Activated naive CD4-positive, alpha-beta T cell treated with anti-CD3 and anti-CD28 coated beads, Interleukin-2, amount 10 ng/mL, durations not matched to agents 5 hours and 36 hours (primary cell): ENCODE measurements at places on chromosomes 11 and 22. TPM values are rescaled to one million over a fixed set of nuclear protein-coding genes. Genes with fewer than 3 reads are reported as not detected.

Gene SLC22A8
- total RNA-seq, result not detected

Gene SAA2
- not detected for total RNA-seq

Gene OR56A1
- total RNA-seq, result not detected

Gene TRPM5
- 0.05 TPM for total RNA-seq

Gene MOGAT2
- total RNA-seq, result not detected

Gene OR51S1
- total RNA-seq, result not detected

Gene GCAT
- 13.0 TPM for total RNA-seq

Gene KRTAP5-7
- 0.23 TPM for total RNA-seq

Gene IFITM1
- 1,005 TPM for total RNA-seq

Gene OR5D18
- total RNA-seq, result not detected

Gene LDHA
- total RNA-seq, result 874 TPM

Gene VSIG2
- total RNA-seq, result 0.94 TPM

Gene TNNT3
- total RNA-seq, result 11.5 TPM

Gene PRPF19
- 116 TPM for total RNA-seq

Gene SYT8
- not detected for total RNA-seq

Gene ANO9
- 107 TPM for total RNA-seq

Gene MUC6
- not detected for total RNA-seq

Gene CCDC73
- total RNA-seq, result not detected

Gene KDM4E
- total RNA-seq, result not detected

Gene MIOX
- total RNA-seq, result not detected

Gene FGF3
- not detected for total RNA-seq

Gene KIAA0930
- 26.1 TPM for total RNA-seq

Gene C11orf86
- total RNA-seq, result not detected

Gene IGSF22
- 1.2 TPM for total RNA-seq

Gene NXPE2
- not detected for total RNA-seq

Gene IRAG1
- total RNA-seq, result not detected

Gene PGM2L1
- total RNA-seq, result 6.8 TPM

Gene APOL1
- total RNA-seq, result 37.6 TPM

Gene OR6T1
- total RNA-seq, result not detected

Gene VPREB3
- total RNA-seq, result not detected

Gene RASGRP2
- total RNA-seq, result 250 TPM

Gene TMPRSS5
- 0.63 TPM for total RNA-seq

Gene TRIM21
- total RNA-seq, result 50.7 TPM

Gene CALCA
- total RNA-seq, result not detected

Gene SLC17A6
- total RNA-seq, result not detected

Gene NARS2
- total RNA-seq, result 13.4 TPM

Gene CYB5R2
- 0.81 TPM for total RNA-seq

Gene MAPK12
- total RNA-seq, result 3.2 TPM

Gene CDC45
- 47.9 TPM for total RNA-seq

Gene LRRC10B
- total RNA-seq, result not detected

Gene TREH
- total RNA-seq, result not detected

Gene GLB1L2
- 2.3 TPM for total RNA-seq

Gene MRGPRE
- total RNA-seq, result not detected

Gene KRTAP5-11
- not detected for total RNA-seq

Gene INPP5J
- not detected for total RNA-seq

Gene SMC1B
- 0.60 TPM for total RNA-seq

Gene APOBEC3A
- total RNA-seq, result not detected

Gene CD6
- 352 TPM for total RNA-seq
